ENCODE measurements at places on chromosomes 1 and 21. TPM values are rescaled to one million over a fixed set of nuclear protein-coding genes. Genes with fewer than 3 reads are reported as not detected.

Gene ALPL
- total RNA-seq: 8.0 TPM

Gene VSIG8
- total RNA-seq: not detected

Gene NUP210L
- under 0.01 TPM for total RNA-seq

Gene XPR1
- total RNA-seq: 25.7 TPM

Gene ZNF281
- 37.7 TPM for total RNA-seq

DNA sequence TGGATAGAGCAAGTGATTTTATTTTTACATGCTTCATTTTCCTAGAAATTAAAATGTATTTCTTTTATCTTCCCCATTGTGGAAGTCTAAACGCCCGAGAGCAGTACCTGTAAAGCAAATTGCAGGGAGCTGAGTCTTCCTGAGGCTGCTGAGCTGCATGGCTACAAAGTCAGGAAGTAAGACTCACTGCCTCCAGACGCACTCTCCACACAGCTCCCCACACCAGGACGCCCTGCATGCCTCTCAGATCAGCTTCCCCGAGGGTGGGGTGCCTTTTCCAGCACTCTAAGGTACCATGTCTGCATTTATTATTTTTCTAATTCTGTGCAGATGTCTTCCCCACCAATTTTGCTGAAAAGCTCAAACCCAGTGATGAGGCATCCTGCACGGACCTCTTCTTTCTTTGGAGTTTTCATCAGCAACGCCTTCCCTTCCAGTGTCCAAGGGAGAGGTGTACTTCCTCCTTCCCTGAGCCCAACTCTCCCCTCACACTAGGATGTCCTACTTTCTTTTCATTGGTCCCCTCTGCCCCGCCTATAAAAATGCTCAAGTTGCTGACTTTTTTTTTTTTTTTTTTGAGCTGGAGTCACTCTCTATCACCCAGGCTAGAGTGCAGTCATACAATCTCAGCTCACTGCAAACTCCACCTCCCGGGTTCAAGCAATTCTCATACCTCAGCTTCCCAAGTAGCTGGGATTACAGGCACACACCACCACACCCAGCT lies 114.7 kb downstream of the PCNX2 start:
- DNase-seq: no peak

DNA sequence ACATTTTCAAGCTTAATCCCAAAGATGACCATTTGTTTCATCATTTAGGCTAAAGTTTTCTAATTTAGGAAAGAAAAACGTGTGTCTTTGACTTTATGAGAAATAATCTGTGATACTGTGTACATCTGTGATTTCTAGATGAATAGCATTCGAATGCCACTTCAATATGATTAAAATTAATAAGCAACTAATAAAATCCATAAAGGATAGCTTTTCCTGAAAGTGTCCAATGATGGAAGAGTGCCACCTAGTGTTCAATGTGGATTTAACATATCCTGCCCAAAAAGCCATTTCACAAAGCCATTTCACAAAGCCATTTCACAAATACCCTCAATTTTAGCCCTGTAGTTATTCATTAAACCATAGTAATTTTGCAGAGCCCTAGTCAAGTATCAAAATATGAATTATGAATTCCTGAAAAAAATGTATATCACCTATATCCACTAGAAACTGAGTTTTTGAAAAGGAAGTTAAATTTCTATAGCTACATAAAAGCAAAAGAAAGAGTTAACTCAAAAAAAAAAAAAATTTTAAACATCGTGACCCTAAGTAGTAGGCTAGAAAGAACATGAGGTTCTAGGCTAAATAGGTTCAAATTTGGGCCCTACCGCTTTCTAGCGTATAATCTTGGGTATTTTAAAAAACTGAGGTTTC lies 19.1 kb downstream of the NME7 start:
- DNase-seq: no peak

DNA sequence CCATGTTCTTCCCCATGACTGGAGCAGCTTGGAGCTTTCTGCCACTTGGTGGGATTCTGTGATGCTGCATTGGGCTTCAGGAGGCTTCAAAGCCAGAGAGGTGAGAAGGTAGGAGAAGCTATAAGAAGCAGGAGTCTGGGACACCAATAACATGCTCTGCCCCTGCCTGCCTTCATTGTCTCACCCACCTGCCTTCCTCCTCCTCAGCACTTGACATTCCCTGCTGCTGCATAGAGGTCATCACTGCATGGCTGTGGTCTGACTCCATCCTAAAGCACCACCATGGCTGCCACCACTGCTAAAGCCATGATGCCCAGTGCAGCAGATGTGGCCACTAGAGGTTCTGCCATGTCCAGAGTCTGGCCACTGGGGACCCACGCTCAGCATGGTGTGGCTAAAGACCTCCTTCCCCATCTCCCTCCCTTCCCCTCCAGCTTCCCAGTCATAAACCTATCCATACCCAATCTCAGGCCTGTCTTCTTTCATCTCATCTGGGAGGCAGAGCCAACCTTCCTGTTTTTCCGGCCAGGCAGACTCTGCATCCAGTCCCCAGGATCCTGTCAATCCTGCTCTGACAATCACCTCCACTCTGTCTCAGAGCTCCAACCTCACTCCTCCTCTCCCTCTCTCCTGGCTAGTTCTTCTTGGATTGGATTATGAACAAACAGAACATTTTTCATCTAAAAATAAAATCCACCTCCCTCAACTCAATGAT lies 285.1 kb upstream of the POU3F1 start:
- peak; percentile 36 for DNase-seq

DNA sequence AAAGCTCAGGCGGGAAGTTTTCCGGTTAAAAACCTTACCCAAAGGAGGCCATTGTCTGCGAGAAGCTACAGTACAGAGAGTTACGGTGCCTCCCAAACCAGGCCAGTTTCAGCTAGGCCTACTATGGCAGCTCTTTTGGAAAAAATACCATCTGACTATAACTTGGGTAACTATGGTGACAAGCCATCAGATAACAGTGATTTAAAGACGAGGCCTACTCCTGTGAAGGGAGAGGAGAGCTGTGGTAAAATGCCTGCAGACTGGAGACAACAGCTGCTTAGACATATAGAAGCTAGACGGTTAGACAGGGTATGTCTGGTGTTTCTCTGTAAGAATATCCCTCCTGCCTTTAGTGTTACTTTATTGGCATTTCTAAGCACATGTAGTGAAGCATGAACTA lies 165.9 kb downstream of the LRRC40 start:
- no peak for DNase-seq

DNA sequence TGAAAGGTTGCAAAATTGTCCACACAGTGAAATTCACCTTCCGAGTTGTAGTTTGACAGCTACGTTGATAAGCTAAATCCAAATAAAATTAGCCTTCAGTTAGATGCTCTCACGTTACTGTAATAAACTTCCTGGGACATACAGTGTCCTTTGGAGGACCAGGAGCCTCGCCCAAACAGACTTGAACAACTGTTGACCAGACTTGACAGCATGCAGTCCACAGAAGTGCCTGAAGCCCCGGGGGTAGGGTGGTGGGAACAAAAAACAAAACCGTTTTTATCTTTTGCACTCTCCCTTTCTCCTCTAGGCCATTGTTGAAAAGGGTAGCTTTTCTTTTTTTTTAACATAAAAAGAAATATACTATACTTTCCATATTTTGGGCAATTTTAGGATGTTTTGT lies 172.8 kb upstream of the SAMSN1 start:
- DNase-seq: no peak

DNA sequence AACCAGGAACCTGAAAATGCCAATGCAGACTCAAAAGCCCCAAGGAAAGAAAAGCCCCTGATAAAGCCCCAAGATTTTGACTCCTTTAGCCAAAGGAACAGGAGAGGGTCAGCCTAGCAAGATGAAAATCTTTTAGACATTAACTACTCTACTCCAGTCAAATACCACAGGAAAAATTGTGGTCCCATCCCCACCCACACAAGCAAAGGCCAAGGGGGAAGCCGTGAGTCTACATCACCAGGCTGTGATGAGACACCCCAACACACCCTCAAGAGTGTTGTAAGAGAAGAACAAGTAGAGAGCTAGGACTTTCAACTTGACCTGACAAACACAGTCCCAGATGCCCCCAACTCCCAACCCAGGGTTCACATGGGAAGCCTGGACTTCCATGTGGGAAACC lies 192.8 kb upstream of the NR5A2 start:
- DNase-seq: no peak

DNA sequence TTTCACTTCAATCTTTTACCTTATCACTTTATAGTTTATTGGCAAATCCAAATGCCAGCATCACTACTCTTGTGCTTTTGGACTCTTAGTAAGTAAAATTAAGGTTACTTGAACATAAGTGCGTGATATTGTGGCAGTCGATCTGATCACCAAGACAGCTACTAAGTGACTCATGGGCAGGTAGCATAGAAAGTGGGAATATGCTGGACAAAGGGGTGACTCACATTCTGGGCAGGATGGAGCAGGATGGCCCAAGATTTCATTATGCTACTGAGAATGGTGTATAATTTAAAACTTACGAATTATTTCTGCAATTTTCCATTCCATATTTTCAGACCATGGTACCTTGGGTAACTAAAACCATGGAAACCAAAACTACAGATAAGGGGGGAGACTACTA lies 120.2 kb downstream of the ROR1 start:
- DNase-seq: no peak

- peak; percentile 37 for DNase-seq
Measured at GRCh38 chr21:45615145-45615711, 28.3 kb upstream of the PCBP3 start.

DNA sequence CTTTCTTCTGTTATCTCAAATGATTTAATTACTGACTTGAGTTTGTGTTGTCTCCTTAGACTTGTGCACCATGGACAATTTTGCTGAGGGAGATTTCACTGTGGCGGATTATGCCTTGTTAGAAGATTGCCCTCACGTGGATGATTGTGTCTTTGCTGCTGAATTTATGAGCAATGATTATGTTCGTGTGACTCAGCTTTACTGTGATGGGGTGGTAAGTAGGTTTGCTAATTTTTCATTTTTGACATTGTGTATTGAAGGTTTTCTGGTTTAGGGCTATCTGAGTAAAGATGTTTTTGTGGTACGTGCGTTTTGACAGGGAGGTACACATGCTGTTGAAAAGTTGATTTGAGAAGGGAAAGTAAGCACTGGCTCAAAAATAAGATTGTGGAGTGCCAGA lies 14.1 kb downstream of the TTC3 start:
- DNase-seq: no peak

GRCh38 chr21:45970674-45971615 lies 10.6 kb upstream of the COL6A1 start:
- peak; percentile 94 for DNase-seq

GRCh38 chr1:10738061-10739058 lies 58.1 kb downstream of the CASZ1 start:
- DNase-seq: no peak

- no peak for DNase-seq
Measured at GRCh38 chr1:159483501-159483900, 44.0 kb downstream of the OR10J1 start.

- DNase-seq: peak; percentile 85
Measured at GRCh38 chr1:230509281-230509977, 83.3 kb upstream of the PGBD5 start.

DNA sequence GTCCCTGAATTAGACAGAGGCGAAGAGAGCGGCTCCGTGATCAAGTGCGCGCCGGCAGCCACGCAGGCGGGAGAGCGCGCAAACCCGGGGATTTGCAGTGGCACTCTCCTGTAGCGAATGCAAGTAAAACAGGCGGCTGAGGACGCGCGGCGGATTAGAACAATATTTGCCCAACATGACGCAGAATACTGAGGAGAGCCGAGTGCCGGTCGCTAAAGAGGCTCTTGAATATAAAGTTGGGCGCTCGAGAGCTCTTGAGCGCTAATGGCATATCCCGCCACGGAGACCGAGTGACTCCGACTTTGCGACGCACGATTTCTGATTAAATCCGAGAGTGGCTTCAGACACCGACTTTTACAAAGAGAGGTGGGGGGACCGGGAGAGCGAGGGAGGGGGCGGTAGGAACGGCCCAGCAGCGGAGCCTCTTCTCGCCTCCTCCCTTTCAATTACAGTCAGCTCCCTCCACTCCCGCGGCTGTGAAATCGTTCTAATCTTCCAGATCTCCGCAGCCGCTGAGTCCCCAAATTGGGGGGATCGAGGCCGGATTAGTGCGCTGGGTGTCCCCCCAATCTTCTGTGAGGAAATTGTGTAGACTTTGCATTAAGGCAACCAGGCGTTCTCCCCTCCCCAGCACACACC lies 2.3 kb downstream of the PAX7 start:
- DNase-seq: peak; percentile 75

GRCh38 chr1:11280719-11281376 lies 7.8 kb downstream of the UBIAD1 start:
- DNase-seq: no peak

DNA sequence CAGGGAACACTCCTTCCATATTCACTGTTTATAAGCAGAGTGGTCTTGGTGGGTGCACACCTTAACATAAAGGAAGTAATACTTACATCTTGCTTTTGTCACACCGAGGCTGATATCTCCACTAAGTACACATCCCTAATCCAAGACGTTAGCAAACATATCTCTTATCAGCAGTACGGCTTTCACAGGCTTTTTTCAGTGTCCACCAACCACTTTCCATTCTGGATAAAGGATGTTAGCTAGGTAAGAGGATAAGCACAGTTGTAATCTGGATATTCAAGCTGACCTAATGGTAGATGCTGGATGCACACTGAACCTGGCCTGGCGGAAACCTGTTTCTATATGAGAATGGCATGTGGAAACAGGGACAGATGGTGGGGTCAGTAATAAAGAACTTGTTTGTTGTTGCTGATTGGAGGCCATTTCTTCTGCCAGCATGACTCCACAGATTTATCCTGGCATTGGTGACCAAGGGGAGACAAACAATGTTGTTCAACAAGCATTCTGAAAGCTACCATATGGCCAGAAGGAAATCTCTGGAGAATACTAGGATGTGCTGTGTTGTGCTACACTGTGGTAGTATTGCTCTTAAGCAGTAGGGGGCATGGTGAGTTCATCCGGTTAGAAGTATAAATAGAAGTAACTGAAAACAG lies 416.4 kb downstream of the PTBP2 start:
- peak; percentile 65 for DNase-seq

DNA sequence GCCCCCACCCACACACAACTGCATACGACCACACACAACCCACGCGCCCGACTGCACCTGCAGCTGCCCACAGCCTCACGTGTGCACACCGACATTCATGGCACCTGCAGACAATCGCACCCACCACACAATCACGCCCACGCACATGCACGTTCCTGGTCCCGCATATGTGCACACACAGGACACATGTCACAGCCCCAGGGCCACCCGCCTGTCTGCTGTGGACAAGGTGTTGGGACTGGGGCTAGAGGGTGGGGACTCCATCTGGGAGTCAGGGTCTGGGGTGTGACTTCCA lies 56.4 kb downstream of the ARHGEF16 start:
- DNase-seq: no peak

All from osteoblast (primary cell).